ENCODE measurements at places on chromosomes 7 and 10. TPM values are rescaled to one million over a fixed set of nuclear protein-coding genes. Genes with fewer than 3 reads are reported as not detected.

- DNase-seq: no peak
- peaks cover 7% of the 10 kb centered on the region for H3K4me1 ChIP-seq
- no peak overlapping the region for H3K27ac ChIP-seq
- H3K4me3 ChIP-seq: no peak overlapping the region
Measured at GRCh38 chr7:90749774-90750173, 153.7 kb downstream of the CDK14 start.

- no peaks in the 10 kb centered on the region for H3K36me3 ChIP-seq
- DNase-seq: no peak
- H3K4me3 ChIP-seq: no peak overlapping the region
- H3K4me1 ChIP-seq: no peaks in the 10 kb centered on the region
- peaks cover 4% of the 10 kb centered on the region for H3K27me3 ChIP-seq
Measured at GRCh38 chr7:41886262-41886900, 183.5 kb upstream of the INHBA start.

GRCh38 chr10:77032188-77032570 is 605.4 kb downstream of the KCNMA1 start:
- H3K27ac ChIP-seq: no peak overlapping the region
- H3K36me3 ChIP-seq: no peaks in the 10 kb centered on the region
- peaks cover 3% of the 10 kb centered on the region for H3K27me3 ChIP-seq
- DNase-seq: no peak
- H3K4me3 ChIP-seq: no peak overlapping the region

DNA sequence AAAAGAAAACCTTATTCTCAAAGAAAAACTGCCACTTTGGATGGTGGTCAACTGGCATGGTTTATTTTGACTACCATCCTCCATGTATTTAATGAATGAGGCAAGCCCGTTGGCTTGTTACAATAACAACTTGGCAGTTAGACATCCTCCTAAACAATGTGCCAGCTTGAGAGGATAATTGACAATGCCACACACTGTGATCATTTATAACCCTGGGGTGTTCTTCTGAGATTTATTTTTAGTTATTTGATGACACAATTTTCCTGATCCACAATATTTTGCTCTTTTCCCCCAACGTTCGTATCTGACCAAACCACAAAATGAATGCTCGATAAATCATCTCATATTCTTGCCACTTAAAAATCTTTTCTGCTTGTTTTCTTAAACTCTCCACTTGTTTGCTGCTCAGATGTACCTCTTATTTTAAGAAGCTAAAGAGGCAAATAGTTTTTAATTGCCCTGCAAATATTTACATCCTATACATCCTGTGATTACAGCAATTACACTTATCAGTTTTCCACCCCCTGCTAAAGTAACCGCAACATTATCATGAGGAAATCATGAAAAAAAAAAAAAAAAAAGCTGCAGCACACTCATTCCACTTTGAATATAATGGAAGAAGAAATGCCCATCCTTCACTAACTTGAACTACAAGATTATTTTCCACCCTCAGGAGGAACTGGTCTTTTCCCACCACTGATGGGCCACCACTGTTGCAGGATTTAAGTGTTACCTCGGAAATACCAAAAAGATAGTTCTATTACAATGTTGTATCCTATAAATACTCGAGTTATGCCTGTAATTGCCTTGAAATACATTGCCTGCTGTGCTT is 119.9 kb downstream of the MBL2 start:
- H3K4me1 ChIP-seq: no peaks in the 10 kb centered on the region
- H3K27ac ChIP-seq: no peak overlapping the region
- no peak for DNase-seq
- H3K27me3 ChIP-seq: no peaks in the 10 kb centered on the region
- H3K4me3 ChIP-seq: no peak overlapping the region

- DNase-seq: no peak
- H3K36me3 ChIP-seq: peaks cover 6% of the 10 kb centered on the region
- no peak overlapping the region for H3K4me3 ChIP-seq
- no peak overlapping the region for H3K27ac ChIP-seq
- peaks cover 36% of the 10 kb centered on the region for H3K4me1 ChIP-seq
Measured at GRCh38 chr7:152363798-152364197, 72.0 kb downstream of the KMT2C start.

DNA sequence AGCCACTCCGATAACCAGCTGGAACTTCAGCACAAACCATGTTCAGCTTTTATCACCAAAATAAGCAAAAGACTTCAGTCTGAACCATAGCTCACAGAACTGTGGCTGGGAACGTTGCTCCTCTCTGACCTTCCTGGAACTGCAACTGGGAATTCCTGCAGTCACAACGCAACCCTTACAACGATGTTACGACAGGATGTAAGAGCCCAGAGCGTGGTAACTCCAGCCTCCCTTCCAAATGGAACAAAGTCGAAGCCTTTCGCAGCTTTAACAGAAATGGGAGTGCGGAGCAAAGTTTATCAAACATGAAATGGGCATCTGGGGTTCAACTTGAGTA is 162.6 kb downstream of the ADAM12 start:
- no peak overlapping the region for H3K4me3 ChIP-seq
- H3K27me3 ChIP-seq: no peaks in the 10 kb centered on the region
- DNase-seq: no peak
- H3K36me3 ChIP-seq: no peaks in the 10 kb centered on the region
- H3K27ac ChIP-seq: peak overlapping the region; percentile 69

DNA sequence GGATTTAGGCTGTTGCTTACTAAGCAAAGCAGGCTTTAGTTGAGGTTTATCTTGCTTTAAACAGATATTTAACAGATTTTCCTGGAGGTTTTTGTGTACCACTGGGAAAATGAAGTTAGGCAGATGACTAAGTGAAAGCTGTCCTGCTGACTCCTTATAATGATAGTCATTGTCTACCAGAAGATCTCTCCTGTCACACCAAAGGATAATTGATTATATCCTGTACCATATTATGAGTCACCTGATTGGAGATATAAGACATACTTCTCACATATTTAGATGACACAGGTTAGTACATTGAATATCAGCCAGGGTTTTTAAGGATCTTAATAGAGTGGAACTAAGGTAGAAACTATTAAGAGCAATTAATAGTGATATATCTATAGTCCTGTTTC is 68.4 kb downstream of the PTEN start:
- H3K27me3 ChIP-seq: no peaks in the 10 kb centered on the region
- no peak overlapping the region for H3K4me3 ChIP-seq
- H3K4me1 ChIP-seq: peaks cover 7% of the 10 kb centered on the region

GRCh38 chr7:64884085-64884912 is 18.8 kb upstream of the ZNF273 start:
- no peak for DNase-seq
- H3K27me3 ChIP-seq: peaks cover 37% of the 10 kb centered on the region
- no peak overlapping the region for H3K4me3 ChIP-seq
- no peak overlapping the region for H3K27ac ChIP-seq
- H3K36me3 ChIP-seq: no peaks in the 10 kb centered on the region

DNA sequence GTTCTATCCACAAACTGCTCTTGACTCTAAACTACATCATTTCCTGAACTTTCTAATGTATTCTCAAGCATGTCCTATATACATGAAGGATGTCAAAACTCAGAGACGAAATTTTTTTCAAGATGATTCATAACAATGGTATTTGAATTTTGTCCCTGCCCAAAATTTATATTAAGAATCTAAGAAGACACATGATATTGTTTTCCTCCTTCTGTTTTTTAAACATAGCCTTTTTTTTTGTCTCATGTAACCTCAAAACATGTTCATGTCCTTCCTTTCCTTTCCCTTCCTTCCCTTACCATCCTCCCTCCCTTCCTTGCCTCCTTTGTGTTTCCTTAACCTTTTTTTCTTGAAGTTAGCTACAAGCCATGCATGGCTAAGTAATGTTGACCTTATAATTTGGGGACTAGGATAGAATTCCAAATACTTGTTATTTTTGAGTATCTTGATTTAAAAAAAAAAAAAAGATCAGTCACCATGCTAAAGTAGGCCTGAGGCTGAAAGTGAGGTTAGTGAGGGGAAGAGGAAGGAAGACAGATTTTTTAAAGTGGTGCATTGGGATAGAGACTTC is 163.0 kb downstream of the SUGCT start:
- H3K4me1 ChIP-seq: peaks cover 12% of the 10 kb centered on the region
- H3K27me3 ChIP-seq: no peaks in the 10 kb centered on the region
- no peak overlapping the region for H3K27ac ChIP-seq
- no peak for DNase-seq

- H3K36me3 ChIP-seq: no peaks in the 10 kb centered on the region
- H3K27ac ChIP-seq: no peak overlapping the region
- no peaks in the 10 kb centered on the region for H3K27me3 ChIP-seq
- no peak for DNase-seq
- H3K4me3 ChIP-seq: peak overlapping the region; percentile 2
- H3K4me1 ChIP-seq: peaks cover 53% of the 10 kb centered on the region
Measured at GRCh38 chr10:34808336-34808735, 6.8 kb downstream of the PARD3 start.

DNA sequence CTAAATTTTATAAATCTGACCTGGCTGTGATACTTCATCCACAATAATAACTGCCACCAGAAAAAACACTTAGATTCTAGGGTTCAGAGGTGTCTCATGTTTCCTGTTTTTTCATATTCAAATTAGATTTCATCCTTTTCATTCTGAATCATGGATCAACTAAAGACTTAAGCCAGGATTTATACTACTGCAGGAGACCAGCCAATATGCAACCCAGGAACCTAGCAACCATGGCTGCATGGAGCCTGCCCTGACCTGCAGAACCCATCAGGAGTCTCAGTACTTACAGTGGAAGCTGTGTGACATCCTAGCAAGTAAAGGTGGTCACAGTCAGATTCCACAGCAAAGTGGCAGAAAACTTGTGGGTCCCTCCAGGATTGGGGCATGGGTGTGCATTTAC is 40.5 kb upstream of the RNF148 start:
- no peak overlapping the region for H3K27ac ChIP-seq
- DNase-seq: no peak
- no peak overlapping the region for H3K4me3 ChIP-seq
- no peaks in the 10 kb centered on the region for H3K36me3 ChIP-seq
- no peaks in the 10 kb centered on the region for H3K27me3 ChIP-seq

DNA sequence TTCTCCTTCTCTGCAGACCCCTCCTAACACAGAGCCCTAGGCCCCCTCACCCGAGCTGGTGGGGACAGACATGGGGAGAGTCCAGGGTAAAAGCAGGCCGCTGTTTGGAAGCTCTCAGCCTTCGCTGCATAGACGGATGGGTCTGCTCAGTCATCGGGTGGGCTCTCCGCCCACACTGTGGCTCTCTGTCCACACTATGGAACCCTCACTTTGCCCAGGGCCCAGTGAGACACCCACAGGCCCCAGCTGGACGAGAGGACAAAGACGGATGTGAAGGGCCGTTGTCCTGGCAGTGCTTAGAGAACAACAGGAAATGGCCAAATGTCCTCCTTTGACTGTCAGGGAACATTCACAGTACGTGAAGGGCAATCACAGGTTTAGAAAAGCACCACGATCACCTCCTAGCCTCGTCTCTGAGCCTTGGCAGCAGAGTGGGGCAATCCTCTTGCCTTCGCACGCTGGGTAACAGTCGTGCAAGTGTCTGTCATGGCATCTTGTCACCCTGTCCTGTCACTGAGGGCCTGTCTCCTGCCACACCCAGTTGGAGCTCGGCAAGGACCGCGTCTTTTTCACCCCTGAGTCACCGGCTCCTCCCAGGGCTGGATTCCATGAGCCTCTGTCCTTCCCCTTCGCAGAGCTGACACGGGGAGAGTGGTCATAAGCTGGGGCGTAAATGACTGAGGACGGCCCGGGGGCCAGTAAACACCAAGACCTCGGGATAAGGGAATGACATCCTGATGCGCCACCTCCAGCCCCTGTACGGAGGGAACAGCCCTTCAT is 80.6 kb downstream of the PRKAG2 start:
- no peaks in the 10 kb centered on the region for H3K27me3 ChIP-seq
- H3K27ac ChIP-seq: peak overlapping the region; percentile 43
- no peaks in the 10 kb centered on the region for H3K36me3 ChIP-seq
- H3K4me3 ChIP-seq: no peak overlapping the region

DNA sequence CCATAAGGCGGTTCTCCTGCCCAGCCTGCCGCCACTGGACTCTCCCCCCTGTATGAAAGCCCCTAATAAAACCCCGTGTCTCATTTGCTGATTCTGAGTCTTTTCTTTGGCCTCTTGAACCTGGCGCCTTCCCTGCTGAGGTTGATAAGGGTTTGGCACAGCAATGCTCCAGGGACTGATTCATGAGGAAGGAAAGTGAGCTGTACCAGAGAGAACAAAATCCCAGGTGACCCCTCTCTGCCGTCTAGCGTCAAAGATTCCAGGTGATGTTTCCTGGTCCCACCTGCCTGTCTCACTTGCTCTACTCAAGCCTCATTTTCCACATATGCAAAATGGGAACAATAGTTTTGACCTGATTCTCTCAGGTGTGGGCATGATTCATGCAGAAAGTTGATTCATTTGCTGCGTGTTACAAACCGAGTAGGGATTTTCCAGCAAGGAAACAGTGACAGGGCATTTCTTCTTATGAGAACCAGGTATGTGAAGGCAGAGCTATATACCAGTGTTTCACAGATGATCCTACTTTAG is 730.6 kb upstream of the IGFBP3 start:
- H3K27me3 ChIP-seq: no peaks in the 10 kb centered on the region
- H3K4me3 ChIP-seq: no peak overlapping the region
- peaks cover 6% of the 10 kb centered on the region for H3K36me3 ChIP-seq
- DNase-seq: no peak

DNA sequence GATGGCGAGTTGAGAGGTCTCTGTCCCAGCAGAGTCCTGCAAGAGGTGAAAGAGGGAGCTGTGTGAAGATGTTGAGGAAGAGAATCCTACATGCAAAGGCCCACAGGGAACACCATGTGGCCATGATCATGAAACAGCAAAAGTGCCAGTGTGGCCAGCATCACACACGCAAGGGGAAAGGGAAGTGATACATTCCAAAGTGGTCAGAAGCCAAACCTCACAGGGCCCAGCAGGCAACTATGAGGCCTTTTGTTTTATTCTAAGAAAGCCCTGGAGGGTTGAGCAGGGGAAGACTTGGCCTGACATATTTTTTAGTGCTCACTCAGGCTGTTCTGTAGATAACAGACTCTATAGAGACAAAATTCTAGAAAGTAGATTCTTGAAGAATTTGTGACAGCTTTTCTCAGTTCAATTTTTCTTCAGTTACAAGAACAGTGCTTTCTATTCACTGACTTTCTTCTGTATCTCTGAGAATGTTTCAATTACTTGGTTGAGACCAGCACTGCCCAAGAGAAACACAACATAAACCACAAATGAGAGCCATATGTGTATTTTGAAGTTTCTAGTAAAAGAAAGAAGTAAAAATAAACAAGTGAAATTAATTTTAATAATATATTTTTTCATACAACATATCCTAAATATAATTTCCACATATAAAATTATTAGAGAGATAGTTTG is 82.3 kb downstream of the HTR7 start:
- no peak overlapping the region for H3K4me3 ChIP-seq
- no peaks in the 10 kb centered on the region for H3K36me3 ChIP-seq
- H3K4me1 ChIP-seq: peaks cover 8% of the 10 kb centered on the region

DNA sequence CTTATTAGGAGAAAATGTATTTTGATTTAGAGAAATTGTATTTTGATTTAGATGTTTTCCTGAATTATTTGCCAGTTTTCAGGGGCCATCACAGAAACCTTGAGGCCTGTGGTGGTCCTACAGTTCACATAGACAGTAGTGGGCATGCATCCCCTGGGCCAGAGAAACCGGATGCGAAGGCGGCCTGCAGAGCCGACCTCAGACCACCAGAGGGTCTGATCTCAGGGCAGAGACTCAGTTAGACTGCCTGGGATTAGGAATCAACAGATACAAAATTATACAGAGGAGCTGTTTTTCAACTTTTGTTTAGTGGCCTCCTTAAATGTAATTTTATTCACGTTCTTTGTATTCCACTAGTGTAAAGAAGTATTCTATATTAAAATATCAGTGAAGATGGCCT is 158.4 kb downstream of the PAXIP1 start:
- no peaks in the 10 kb centered on the region for H3K36me3 ChIP-seq
- H3K4me3 ChIP-seq: no peak overlapping the region
- H3K27ac ChIP-seq: no peak overlapping the region
- no peak for DNase-seq
- H3K27me3 ChIP-seq: peaks cover 20% of the 10 kb centered on the region

Gene ST8SIA6
- total RNA-seq: not detected

Gene PDE6C
- not detected for total RNA-seq

Gene FGL2
- not detected for total RNA-seq

Gene PRSS37
- not detected for total RNA-seq
